Cardiac muscle cell (in vitro differentiated cells and primary cell): ENCODE measurements at places on chromosomes 3 and 15. TPM values are rescaled to one million over a fixed set of nuclear protein-coding genes. Genes with fewer than 3 reads are reported as not detected.

Gene PLCH1
- total RNA-seq = 6.2 and 7.8 TPM in 2 replicates

Gene CHD2
- 49.5 and 118 TPM in 2 replicates for total RNA-seq

DNA sequence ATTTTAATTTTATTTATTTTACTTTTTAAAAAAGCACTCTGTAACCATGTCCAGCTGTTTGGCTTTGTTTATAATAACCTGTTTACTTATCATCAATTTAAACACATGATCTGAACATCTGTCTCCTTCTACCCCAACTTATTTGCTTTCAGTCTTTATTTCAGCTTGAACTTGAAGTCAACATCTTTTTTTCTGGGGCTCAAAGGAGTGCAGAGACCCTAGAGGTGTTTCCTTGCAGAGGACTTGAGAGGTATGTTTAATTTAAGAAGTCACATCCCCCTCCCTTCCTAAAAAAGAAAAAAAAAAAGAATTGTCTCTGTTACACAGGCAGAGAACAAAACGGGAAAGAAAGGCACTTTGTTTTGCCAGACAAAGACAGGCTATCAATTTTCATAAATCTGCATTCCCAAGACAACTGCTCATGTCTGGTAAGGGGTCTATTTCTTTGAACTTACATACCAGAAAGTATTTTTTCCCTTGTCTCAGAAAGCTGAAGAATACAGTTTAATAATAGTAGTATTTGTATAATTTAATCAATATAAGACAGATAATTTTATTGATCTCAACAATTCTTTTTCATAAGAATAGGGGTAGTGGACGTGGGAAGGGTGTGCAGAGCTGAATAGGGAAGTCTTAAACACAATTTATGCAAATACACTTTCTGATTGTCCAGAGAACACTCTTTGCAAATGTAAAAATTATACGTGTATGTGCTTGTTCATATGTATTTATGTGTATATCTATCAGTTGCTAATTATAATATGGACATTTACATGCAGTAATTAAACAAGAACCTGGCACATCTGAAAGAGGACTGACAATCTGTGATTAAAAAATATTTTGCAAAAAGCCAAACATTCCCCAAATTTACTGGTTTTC, 109.7 kb upstream of the PDZRN3 start:
- no peak for DNase-seq

- DNase-seq = no peak
Measured at GRCh38 chr15:50669611-50670010, 17.0 kb downstream of the TRPM7 start.

Gene CMC1
- total RNA-seq = 9.2 and 14.0 TPM in 2 replicates

Gene EXD1
- not detected in 2 replicates for total RNA-seq

Gene GOLGA6A
- 1.9 TPM in 1 of 2 replicates, not detected in the other for total RNA-seq

DNA sequence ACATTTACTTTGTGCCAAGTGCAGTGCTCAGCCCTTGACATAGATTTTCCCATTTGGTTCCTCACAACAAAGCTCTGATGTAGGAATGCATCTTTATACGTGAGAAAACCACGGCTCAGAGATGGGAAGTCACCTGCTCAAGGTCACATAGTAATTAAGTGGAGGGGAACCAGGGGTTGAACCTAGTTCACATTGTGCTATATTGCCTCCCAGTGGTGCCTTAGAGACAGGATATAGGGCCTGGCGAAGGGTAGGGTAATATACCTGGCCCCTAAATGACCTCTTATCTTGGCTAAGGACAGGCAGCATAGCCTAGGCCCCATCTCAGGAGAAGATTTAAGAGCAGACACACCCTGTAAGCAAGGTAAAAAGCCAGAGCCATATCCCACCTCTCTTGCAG, 71.5 kb downstream of the FOXP1 start:
- DNase-seq = no peak

Gene FBXO40
- total RNA-seq = 7.3 and 18.0 TPM in 2 replicates

DNA sequence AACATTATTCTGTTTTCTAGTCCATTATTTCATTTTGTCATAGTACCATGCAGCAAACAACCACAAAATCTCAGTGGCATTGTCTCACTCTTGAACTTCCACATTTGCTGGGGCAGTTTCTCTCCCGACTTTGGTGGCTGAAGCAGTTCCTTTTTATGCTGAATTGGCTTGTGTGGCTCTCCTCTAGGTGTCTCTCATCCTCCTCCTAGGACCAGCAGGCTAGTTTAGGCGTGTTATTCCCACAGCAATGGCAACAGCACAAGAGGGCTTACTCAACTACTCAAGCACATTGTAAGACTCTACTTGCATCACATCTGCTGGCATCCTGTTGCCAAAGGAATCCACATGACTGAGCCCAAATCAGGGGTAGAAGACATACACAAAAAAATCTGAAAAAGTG, 201.8 kb upstream of the KCNH8 start:
- DNase-seq = no peak
